ENCODE measurements at places on chromosomes 13 and 19. TPM values are rescaled to one million over a fixed set of nuclear protein-coding genes. Genes with fewer than 3 reads are reported as not detected.

Gene ZNF534
- total RNA-seq: not detected

Gene KLK6
- not detected for total RNA-seq

Gene ASPDH
- not detected for total RNA-seq

DNA sequence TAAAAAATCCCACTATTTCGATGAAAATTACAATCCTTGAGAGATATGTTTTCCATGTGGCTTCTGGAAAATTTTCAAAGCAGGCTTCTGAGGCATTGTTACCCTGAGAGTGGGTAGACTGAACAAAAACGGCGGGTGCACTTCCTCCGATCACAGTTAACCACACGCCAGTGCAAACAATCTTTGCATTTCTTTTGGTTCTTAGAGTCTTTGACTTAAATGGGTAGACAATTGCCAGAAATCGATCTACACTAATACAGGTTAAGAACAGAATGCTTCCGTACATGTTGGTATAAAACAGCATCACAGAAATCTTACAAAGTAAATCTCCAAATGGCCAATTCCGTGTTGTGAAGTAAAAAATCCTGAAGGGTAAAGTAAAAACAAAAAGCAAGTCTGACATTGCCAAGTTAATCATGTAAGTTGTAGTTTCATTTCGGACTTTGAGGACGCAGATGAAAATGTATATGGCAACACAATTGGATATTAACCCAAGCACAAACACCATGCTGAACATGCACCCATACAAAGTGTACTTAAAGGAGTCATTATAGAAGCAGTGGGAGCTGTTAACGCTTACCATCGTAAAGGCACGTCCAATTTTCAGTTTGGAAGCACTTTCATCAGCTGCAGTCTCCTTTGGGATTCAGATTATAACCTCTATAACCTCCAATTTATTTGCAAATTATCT, 927 bp downstream of the LPAR6 start:
- peaks cover 11% of the 10 kb centered on the region for H3K36me3 ChIP-seq
- H3K4me1 ChIP-seq: peaks cover 47% of the 10 kb centered on the region
- peak overlapping the region; percentile 94 for H3K4me3 ChIP-seq
- H3K27me3 ChIP-seq: no peaks in the 10 kb centered on the region
- DNase-seq: peak; percentile 42
- H3K27ac ChIP-seq: peak overlapping the region; percentile 97

GRCh38 chr13:94813920-94814475, 101.7 kb upstream of the SOX21 start:
- H3K36me3 ChIP-seq: no peaks in the 10 kb centered on the region
- H3K27ac ChIP-seq: no peak overlapping the region
- H3K27me3 ChIP-seq: peaks cover 3% of the 10 kb centered on the region

DNA sequence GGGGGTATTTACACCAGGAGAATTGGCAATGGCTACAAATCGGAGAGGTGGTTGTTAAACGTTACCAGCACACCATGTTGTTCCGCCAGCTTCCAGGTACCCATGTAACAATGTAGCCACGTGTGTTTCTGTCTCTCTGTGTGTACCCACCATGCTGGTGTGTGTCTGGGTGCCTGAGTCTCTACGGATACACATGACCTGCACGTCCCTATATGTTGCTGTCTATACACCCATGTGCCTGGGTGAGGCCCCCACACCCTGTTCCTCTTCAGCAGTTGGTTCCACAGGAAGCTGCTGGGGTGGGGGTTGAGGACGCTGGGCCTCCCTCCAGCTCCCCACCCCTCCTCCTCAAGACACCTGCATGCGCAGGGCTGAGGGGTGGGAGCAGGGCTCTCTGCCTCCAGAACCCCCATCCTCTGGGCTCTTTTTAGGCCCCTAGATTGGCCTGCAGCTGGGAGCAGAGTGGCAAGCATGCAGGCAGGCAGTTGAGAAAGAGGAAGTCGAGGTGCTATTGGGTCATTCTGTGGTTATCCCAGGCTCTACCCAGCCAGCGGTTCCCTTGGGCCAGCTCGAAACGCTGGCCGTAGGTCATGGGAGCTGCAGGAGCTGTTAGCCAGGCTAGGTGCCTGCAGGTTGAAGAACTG, at the start of gene ARHGEF18:
Gene ARHGEF18 (plus strand): TSS at position 351 of the 644 bp plus-strand sequence. CDS start 13,954 bp downstream, outside the sequence.
- H3K4me3 ChIP-seq: peak within 1 kb of the TSS; percentile 79
- peaks cover 12% of the 10 kb centered on the region for H3K36me3 ChIP-seq
- H3K27ac ChIP-seq: peak within 1 kb of the TSS; percentile 94
- peaks cover 53% of the 10 kb centered on the region for H3K4me1 ChIP-seq
- peak; percentile 66 for DNase-seq
